SW 1271 (cell line): ENCODE measurements at places on chromosomes 12 and 14.

DNA sequence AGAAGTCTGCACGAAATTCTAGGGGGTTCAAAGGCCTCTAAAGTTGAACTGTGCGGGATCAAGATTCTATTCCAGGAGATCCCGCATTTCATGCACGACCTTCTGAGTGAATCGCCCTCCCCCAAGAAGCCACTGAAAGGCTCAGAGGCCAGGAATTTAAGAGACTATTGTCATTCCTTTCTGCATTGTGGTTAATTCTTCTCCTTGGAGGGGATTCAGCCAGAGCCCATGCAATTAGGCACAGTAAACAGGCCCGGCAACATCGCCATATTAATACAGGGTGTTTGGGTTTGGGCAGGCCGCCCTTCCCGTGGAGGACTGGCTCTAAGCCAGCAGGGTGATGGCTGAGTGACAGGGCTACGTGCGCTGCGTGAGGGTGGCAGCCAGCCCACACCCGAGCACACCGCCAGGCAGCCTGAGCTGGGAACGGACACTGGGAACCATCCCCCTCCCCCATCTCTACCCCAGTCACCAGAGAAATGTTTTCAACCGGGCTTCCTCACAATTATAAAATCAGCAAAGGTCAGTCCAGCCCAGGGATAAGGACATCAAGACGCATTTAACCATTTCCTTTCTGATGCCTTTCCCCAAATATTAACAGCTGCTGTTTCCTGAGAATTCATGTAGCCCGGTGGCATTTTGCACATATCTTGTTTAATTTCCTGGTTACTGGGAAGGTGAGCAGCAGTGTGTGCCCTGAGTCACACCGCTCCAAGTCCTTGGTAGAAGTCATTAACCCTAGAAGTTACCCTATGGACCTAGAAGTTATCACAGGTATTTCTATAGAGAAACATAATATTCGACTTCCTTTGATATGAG, 12.5 kb downstream of the EGLN3 start:
- DNase-seq = no peak

DNA sequence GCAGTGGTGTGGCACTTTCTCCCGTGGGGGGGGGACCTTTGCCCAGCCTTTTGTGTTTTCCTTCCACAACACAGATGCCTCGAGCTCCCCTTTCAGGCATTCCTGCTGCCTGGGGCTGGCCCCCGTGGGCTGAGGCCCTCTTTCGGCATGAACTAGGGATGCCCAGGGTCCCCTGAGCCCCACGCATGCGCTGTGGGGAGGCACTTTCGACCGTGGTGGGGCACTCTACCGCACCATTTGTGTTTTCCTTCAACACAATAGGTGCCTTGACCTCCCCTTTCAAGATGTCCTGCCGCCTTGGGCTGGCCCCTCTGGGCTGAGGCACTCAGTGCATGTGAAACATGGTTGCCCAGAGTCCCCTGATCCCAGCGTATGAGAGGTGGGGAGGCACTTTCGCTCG, 363.7 kb downstream of the ALG10 start:
- no peak for DNase-seq

- no peak for DNase-seq
These were observed 3.8 kb downstream of the CLBA1 start for GRCh38 chr14:104989236-104989950.

DNA sequence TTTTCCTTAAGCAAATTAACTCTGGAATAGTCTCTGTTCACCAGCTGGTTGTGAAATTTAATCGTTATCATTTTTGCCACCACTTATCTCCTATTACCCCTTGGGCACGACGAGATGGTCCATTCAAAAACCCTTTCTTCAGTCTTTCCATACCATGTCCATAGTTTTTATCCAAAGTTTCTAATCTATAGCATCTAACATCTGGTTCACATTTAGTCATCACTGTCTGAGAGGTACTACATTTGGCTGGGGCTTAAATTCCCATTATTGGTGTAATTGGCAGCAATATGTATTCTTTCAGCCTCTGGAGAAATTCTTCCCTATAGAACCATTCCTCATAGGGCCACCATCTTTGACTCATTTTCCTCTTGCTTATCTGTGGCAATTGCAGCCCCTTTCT, 163.5 kb downstream of the CCER1 start:
- DNase-seq = no peak

- DNase-seq = no peak
These were observed 133.7 kb downstream of the MDGA2 start for GRCh38 chr14:47541662-47542061.

DNA sequence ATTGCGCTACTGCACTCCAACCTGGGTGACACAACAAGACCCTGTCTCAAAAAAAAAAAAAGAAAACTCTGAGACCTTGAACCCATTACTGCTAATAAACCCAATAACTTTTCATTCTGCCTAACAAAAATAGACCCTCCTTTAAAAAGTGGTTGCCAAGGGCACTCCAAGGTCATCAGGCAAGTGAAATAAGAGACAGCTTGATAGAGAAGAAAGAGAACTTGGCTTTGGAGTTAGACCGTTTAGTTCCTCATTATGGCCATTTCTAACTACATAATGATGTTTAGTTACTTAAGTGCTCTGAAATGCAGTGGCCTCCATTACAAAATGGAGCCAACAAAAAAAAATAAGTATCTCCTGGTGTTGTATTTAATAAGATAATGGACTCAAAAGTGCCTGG, 55.9 kb downstream of the PHLDA1 start:
- DNase-seq = no peak
